NCI-H1092 (cell line): ENCODE measurements at places on chromosomes 12 and 14.
A peak's percentile ranks its signal among the peaks of the same experiment; 100 is the strongest.

DNA sequence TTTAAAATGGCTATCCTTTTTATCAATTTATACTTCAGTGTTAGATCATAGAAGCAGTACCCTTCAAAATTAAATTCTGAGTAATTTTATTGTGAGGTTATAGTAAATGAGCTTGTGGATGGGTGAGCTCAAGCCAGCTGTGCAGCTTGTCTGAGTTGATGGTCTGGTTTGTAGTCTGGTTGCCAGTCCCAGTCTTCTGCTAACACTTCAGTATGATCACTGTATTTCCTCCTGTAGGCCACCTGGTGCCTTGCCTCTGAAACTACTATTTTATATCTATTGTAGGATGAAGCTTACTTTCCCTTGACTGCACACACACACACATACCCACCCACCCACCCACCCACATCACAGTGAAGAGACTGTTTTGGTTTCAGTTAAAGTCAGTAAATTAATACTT, 496.4 kb downstream of the PCNX1 start:
- no peak for DNase-seq

DNA sequence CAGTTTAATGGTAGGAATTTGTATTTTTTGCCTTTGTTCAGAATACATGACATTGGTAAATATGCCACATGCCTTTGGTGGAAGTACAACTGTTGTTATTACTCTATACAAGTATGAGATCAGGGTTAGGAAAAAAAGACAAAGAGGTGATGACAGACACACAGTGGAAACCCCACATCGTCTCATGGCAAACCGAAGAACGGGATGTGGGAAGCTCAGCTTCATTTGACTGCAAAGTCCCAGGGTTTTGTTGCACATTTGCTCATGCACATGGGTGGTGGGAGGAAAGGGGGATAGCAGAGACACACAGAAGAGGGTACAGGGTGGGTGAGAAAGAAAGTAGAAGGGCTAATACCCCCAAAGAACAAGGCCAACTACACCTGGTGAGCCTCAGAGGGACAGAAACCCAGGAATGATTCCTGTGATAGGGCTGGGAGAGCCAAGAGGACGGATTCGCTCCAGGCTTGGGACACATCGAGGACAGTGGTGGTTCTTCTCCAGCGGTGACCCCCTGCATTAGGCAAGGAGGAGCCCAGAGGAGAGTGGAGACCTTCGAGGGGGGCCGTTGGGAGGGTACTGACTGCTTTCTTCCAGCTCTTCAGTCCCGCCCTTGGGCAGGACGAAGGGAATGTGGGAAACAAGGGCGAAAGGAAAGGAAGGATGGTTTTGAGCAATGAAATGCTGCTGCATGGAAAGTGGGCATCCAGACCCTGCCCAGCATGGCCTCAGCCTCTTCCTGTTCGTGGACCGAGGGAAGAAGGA, 8.1 kb downstream of the VAMP1 start:
- no peak for DNase-seq

- DNase-seq, result no peak
Observed at GRCh38 chr14:55713486-55713885, 133.5 kb downstream of the KTN1 start.

DNA sequence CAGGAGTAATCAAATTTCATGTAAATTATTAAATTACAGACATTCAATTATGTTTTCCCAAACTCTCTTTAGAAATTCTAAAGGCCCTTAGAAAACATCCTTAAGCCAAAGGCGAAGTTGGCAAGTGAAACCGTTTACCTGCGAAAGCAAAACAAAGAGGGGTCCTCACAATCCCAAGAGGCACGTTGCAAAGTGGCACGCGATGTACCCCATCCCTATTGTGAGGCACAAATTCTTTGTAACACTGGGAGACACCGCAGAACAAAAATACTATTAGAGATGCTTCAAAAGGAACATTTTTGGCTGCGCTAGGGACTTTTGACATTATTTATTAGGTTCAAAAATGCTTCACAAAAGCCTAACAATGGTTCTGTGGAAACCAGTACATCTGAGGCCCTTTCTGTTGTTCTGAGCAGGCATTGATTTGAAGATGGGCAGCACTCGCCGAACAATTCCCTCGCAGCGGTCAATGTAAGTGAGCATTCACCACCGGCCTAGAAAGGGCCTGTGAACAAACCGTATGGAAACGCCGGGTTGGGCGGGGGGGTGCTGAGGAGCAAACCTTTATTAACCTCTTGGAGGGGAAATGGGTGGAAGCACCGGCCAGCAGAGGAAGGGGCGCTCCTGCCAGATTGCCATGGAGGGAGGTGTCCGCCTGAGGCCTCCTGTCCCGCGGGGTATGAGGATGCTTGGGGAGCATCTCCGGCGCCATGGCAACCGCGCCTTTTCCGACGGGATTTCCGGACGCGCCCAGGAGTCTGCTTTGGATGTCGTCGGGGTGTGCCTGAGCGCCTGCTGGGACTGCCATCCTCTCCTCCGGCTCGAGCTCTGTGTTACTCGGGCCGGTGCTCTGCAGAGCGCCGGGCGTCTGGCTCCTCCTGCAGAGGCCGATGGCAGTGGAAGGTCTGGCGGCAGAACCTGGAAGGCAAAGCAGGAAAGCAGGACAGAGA, 193.9 kb downstream of the C12orf42 start:
- DNase-seq, result no peak

DNA sequence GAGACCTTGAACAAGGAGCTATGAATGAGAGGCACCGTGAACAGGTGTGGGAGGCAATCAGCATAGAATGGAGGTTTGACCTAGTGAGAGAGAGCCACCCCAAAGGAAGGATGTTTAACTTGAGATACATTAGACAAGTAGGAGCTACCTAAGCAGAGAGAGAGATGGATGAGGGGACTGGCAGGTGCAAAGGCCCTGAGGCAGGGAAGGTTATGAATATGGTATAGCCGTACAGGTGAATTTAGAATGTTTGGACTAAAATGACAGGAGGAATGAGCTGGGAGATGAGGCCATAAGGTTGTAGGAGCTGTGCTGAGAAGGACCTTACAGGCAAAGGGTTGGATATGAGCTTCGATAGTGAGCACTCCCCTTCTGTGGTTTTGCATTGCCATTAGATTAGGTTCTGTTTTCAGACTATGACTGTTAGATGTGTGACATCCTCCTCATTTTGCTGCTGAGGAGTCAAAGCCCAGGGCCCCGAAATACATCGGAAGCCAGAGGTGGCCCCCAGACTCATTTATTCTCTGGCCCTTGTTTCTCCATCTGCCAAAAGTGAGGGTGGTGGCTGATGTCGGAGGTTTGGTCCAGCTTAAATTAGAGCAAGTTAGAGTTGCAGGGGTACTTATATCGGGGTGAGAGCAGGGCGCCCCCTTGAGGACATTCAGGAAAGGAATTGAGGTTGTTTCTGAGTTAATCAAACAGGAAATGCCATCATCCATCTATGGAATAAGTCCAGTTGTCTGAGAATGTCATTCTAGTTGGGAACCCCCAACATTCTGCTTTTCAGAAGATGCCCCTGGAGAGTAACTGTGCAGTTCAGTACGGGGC, 29.4 kb downstream of the SLC24A4 start:
- DNase-seq, result no peak

- DNase-seq, result no peak
Observed at GRCh38 chr12:42741771-42742510, 152.4 kb upstream of the PRICKLE1 start.

GRCh38 chr14:96363751-96364336, 518 bp downstream of the GSKIP start:
- no peak for DNase-seq

GRCh38 chr12:124617615-124618014, 50.2 kb upstream of the NCOR2 start:
- DNase-seq, result peak; percentile 42

DNA sequence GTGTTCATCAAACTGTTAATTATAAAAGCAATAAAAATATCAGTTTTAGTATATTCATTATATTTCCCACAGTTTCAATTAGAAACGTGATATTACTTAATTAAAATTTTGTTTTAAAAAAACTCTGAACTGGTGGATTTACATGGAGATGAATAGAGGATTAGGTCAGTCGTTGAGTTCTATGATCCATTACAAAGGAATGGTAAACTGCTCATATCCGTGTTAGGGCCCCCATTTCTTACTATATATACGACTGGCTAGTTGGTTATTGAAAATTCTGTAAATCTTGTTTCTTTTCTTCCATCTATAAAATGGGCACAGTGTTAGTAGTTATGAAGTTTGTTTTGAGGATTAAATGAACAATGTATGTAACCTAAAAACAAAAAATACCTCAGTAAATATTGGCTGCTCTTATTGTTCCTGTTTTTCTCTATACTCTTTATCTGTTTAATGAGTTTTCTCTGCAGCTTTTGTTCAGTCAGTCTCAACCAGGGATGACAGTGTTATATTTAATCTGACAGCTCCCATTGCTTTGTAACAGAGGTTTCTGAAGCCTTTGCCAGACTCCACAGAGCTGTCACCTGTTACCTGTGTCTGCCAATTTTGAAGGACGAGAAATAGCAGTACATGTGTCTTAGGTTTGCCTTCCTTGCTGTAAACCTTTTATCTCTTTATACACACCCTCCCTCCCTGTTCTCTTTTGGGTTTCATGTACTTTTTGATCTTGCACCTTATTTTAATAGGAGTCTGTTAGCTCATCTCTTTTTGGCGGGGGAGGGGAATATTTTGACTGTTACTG, 41.5 kb downstream of the FRS2 start:
- no peak for DNase-seq

DNA sequence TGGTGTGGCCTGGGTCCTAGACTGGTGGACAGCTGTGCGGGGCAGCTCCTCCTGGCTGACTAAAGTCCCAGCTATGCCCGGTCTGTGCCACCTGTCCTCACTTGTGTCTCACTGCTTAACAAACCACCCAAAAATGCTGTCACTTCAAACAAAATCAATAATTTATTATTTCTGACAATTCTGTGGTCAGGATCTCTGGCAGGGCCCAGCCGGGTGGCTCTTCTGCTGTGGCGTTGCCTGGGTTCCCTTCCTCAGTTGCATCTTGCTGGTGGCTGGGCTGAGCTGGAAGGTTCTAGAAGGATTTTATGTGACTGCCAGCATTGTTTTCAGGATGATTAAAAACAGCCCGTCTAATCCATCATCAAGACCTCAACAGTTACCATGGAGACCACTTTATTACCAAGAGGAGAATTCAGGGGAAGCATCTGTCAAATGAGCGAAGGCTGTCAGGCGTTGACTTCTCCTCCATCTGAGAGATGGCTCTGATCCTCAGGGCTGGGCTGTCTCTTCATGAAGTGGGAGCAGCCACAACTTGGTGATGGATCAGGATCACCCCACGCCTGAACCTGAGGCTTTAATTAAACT, 280.6 kb upstream of the SFSWAP start:
- no peak for DNase-seq

- no peak for DNase-seq
Observed at GRCh38 chr12:88081247-88081646, 52.0 kb upstream of the C12orf50 start.

DNA sequence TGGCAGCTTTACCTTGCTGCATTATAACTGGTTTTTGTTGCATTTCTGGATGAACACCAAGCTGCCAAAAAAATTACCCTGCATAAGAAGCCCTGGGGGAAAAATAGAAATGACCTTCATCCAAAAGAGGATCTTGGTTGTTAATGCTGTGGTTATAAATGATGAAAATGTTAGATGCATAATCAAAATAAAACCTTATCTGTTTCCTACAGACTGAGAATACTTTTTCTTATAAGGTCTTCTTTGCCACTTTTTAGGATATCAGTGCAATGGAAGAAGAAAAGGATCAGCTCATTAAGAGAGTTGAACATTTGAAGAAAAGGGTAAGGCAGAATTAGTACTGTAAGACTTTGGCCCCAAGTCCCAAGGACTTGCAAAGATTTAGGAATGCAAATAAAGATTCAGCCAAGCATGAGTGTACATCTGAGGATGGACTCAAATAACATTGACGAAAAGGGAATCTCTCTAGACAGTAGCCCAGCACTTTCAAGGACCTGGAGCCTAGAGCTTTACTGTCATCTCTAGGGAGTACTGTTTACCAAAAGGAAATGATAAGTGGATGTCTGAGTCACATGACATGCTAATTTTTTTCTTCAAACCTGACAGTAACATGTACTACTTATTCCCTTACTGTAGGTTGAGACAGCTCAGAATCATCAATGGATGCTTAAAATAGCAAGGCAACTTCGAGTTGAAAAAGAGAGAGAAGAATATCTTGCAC, 10.7 kb downstream of the IFT81 start:
- no peak for DNase-seq

DNA sequence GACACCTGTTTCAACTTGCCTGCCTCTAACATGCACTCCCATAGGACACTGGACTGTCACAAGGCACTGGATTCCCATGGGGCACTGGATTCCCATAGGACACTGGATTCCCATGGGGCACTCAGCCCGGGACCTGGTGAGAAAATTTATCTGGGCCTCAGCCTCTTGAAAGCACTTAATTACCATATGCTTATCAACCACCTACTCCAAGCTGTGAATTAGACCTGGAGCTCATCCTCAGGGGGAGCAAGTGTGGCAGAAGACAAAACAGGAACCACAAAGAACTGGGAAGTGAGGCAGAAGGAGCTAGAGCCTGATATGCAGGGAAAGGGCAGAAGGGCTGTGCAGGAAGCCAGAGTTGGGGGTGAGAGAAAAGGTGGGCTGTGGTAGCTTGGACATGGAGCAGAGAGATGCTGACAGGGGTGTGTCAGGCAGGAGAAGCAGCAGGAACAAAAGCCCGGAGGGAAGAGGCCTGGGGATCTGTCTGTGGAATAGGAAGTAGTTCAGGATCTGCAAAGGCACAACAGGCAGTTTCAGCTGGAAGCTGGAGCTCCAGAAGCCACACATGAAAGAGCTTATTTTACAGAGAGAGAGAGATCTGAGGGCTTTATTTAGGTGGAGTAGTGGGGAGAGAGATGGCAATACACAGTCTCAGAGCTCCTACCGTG, 3.1 kb downstream of the KRT82 start:
- DNase-seq, result no peak

DNA sequence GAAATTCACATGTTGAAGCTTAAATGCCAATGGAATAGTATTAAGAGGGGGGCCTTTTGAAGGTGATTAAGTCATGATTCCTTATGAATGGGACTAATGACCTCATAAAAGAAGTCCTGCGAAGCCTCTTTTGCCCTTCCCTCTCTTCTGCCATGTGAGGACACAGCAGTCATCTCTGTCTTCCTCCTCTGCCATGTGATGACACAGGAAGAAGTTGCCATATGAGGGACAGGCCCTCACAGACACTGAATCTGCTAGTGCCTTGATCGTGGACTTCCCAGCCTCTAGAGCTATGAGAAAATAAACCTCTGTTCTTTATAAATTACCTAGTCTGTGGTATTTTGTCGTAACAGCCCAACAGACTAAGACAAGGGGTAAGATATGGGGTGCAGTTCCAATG, 100.7 kb downstream of the VCPKMT start:
- DNase-seq, result no peak

- DNase-seq, result no peak
Observed at GRCh38 chr12:104414581-104415341, 42.0 kb upstream of the CHST11 start.

GRCh38 chr14:50395448-50395847, 1.2 kb downstream of the CDKL1 start:
- no peak for DNase-seq

GRCh38 chr14:92568621-92569479, 55.3 kb downstream of the RIN3 start:
- no peak for DNase-seq

- no peak for DNase-seq
Observed at GRCh38 chr12:9948606-9949296, 16.6 kb upstream of the CLEC2A start.

- DNase-seq, result no peak
Observed at GRCh38 chr12:130506844-130507243, 169.2 kb downstream of the PIWIL1 start.
